ENCODE measurements at places on chromosomes 4 and X.

DNA sequence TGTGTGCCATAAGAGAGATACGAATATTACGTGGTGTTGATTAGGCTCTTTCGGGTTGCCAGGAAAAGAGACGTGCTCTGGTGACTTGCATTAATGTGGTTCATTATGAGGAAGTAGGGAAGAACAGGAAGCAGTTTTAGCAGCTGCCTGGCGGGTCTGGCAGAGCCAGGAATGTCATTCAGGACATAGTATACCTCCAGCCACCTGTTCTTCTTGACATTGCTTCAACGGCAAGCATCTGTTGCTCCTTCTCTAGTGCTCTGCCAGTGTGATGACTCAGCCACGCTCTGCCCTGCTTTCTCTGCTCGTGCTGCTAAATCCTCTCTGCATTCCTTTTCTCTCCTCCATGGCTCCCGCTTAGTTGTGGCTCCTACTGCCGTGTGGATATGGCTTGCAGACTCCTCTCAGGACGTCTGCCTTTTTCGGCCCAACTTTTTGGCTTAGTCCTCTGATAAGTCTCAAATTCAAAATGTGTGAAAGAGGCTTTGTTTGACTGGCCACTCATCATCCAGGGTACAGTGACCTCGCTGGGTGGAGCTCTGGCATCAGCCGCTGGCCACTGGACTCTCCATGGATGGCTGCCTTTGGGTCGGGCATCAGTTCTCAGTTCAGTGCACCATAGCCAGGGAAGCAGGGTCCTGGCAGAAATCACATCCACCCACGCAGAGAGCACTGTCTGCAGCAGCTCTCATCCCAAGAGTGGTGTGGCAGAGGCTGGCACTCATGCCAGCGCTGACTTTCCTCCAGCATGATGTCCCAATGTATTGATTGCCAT lies 89.3 kb upstream of the KLF3 start:
- ATAC-seq = peak; percentile 38

GRCh38 chr4:98529970-98530569 lies 128.3 kb downstream of the TSPAN5 start:
- no peak for ATAC-seq

- no peak for ATAC-seq
Measured at GRCh38 chr4:88147799-88148217, 10.6 kb downstream of the ABCG2 start.

- ATAC-seq = peak; percentile 87
Measured at GRCh38 chr4:86032476-86033022, 327.3 kb downstream of the MAPK10 start.

DNA sequence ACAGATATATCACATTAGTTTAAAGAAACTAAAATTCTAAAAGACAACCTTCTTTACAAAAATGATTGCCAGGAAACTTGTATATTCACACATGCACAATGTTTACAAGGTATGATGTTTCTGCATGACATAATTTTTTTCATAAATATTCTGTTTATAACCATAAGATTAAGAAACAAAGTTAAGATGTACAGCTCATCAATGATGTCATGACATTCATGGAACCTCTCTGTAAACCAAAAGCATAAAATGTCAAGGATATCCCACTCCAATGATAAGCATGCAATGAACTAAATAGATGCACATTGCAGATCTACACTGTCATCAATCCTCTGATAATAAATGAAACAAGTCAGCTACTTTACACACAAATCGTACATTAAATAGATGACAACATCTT lies 136.0 kb downstream of the MAB21L2 start:
- no peak for ATAC-seq

GRCh38 chr4:8292478-8293107 lies 23.0 kb downstream of the HTRA3 start:
- ATAC-seq = no peak

DNA sequence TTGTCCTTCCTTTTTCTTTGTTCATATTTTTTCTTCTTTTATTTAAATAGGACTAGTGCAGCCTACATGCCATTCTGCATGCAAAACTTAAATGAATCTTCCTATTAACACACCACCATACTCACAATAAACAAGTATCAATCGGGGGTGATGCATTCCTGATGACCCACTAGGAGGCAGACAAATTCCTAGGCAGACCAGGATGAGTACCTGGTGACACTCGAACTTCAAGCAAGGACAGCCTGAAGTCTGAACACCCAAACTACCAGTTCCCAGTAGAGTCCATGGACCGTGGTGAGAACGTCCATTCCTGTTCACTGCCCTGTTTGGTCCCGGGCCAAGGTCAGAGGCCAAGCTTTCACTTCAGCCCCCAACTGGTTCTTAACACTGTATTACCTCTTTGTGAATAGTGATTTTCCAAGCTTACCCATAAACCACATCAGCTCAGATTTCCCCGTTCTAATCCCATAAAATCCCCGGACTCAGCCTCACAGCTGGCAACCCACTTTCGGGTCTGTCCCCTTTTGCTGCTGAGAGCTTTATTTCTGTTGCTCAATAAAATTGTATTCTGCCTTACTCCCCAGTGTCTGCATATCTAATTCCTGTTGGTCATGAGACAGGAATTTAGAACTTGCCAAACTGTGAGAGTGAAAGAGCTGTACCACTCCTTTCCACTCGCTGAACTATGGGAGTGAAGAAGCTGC lies 1286.6 kb downstream of the FSTL5 start:
- ATAC-seq = no peak

DNA sequence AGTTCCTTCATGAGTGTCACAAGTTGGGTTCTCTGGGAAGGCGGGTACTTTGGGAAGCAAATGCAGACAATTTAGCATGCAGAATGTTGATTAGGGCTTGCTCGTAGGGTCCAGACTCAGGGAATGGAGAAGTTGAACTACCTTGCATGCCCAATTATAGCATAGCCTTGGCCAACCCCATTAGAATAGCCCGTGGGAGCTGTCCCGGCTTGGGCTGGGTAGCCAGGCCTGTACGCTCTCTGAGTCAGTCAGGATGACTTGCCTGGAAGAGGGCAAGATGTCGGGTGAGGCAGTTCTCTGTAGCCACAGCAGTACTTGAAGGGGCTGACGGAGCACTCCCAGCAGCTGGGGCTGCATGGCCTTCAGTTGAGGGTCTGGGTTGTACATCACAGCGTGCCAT lies 19.5 kb downstream of the KIAA0232 start:
- peak; percentile 56 for ATAC-seq

- ATAC-seq = no peak
Measured at GRCh38 chr4:154490234-154490582, 1.4 kb downstream of the DCHS2 start.

- no peak for ATAC-seq
Measured at GRCh38 chr4:76589872-76590797, 155.1 kb downstream of the SHROOM3 start.

DNA sequence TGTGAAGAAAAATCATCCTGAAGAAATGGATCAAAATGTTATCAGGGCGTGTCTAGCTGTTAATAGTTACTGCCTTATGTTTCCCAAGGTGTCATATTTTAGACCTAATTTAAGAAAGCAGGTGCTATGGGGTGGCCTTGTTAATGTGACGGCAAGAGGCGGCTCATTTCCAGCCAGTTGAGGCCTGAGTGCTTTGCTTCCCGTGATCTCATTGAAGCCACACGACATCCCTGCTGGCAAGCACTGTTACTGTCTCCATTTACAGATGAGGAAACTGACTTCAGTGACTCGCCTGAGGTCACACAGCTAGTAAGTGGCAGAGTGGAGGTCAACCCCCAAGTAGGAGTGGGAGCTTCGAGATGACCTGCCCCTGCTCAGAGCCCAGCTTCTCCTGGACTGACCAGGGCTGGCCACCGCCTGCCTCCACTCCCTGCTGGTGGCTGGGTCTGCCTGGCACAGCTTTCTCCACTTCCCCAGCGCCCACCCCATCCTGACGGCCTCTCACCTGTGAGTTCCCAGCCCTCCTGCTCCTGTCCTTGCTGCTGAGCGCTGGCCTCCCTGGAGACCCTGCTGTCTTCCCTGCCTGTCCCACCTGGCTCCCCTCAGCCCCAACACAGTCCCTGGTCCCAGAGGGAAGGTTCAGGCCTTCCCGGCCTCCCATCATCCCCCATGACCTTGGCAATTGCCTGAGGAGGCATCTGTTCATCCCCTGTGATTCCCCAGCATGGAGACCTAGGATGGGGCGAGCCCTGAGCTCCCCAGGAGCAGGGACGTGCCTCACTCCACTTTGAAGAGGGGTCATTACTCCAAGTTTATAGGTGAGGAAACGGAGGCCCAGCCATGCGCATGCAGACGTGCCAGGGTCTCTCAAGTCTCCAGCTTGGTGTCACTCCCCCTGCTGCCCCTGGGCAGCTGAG lies 47.7 kb upstream of the SORCS2 start:
- ATAC-seq = no peak

GRCh38 chr4:129264008-129264657 lies 168.2 kb downstream of the C4orf33 start:
- no peak for ATAC-seq

DNA sequence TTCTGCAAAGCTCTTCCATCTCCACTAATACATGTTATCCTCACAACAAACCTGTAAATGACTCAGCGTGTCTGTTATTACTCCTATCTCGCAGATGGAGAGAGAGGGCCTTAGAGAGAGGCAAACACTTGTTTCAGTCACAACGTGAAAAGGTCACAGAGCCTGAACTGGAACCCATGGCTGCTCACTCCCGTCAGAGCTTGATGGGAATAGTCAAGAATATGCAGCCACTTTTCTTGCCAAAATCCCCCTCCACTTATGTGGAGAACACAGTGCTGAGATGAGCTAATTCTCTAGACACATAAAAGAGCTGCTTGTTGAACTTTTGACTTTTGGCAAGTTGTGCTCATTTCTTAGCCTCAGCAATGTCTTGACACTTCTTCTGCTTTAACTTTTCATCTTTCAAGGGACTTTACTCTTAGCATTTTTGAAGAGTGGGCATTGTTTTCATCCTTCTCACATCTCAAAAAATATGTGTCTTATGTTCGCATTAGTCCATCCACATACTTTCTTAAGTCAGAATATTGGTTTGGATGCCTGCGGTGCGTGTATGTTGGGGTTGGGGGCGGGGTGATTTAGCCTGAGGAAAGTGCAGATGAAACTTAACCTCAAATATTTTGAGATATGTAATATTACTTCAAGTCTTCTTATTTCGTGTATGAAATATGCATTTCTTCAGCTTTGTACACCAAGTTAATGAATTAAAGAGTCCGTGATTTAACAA lies 69.2 kb downstream of the SYNPO2 start:
- ATAC-seq = no peak

DNA sequence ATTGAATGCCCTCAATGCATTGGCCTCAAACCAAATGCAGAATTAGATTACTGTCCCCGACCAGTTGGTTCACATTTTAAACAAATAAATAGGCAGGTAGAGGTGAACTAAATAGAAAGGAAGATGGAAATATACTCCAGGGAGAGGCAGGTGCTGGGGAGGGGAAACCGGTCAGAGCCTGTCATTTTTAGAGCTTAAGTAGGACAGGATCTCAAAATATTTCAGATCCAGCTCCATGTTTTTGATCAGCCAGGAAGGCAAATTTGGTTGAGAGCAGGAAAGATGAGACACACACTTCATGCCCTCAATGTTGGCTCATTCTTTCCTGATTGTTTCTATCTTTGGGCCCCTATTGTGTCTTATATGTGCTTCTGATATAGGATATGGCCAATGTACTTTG lies 206.7 kb downstream of the SHROOM3 start:
- ATAC-seq = no peak

DNA sequence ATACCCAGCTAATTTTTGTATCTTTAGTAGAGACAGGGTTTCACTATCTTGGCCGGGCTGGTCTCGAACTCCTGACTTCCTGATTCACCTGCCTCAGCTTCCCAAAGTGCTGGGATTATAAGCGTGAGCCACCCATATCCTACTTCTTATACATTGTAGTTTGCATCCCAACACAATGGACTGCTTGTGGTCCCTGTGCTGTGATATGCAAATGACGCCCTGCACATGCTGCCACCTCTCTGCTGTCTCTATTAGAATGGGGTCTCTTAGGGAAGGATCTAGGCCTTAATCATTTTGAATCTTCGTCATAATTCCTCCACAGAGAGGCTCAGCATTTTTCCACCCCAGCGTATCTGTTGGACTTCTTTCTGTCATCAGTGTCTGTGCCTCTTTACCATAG lies 595.9 kb downstream of the ADGRL3 start:
- no peak for ATAC-seq

- ATAC-seq = peak; percentile 93
Measured at GRCh38 chr4:54924891-54925290, 200.5 kb downstream of the KDR start.

GRCh38 chr4:158578476-158578875 lies 56.8 kb downstream of the RXFP1 start:
- ATAC-seq = no peak

GRCh38 chr4:53986062-53986461 lies 78.3 kb downstream of the CHIC2 start:
- ATAC-seq = no peak

- ATAC-seq = no peak
Measured at GRCh38 chrX:118675326-118675965, 52.0 kb upstream of the IL13RA1 start.

DNA sequence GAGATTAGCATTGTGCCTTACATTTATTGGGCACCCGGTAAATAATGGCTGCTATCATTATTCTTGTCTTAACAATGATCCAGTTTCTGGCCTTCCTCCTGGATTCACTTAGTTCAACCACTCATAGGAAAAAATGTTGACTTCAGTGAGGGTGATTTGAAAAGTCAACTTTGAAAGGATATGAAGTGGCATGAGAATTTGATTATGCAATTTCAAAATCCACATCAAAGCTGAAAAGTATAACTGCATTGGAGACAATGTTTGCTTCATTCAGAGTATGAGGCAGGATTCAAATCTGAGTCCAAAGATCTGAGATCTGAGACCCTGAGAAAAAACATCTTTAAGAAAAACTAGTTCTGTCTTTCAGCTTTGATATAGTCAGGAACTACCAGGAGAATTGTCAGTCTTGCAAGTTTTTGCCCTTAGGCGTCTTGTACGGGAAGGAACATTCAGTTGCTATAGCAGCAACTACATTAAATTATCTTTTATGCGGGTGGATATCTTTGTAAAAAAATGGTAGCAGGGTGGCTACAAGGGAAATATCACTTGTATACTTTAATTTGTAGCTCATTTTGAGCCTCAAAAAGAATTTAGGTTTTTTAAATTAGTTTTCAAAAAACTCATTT lies 587.5 kb upstream of the LCORL start:
- ATAC-seq = no peak

GRCh38 chrX:133918361-133918771 lies 67.0 kb downstream of the GPC3 start:
- no peak for ATAC-seq

DNA sequence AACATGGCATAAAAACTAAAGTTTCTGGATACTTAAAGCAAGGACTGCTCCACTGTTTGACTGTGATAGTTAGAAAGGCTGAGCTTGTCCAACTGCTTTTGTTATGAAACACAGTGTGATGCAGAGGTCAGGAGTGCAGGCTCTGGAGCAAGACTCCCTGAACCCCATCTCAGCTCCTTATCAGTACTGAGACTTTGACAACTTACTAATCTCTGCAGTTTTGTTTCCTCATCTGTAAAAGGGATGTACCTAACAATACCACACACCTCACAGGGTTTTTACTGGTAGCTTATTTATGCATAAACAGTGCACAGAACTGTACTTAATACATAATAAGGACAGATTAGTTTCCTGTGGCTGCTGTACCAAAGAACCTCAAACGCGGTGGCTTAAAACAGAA lies 804.3 kb downstream of the FSTL5 start:
- no peak for ATAC-seq
